ENCODE measurements at places on chromosomes 11 and 22.

DNA sequence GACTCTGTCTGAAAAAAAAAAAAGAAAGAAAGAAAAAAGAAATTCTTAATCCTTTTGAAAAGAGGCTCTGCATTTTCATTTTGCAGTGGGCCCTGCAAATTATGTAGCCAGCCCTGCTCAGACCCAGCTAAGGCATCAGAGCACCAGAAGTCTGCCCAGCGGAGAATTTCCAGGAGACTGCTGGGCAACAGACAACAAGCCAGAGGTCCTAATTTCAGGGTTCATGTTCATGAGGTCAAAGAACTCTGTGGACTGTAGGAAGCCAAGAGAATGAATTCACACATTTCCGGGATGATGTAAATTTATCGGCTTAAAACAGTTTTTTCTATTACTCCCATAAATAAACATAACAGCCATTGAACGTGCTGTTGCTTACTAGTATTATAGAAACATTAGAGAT lies 14.8 kb upstream of the RTCB start:
- DNase-seq: no peak

DNA sequence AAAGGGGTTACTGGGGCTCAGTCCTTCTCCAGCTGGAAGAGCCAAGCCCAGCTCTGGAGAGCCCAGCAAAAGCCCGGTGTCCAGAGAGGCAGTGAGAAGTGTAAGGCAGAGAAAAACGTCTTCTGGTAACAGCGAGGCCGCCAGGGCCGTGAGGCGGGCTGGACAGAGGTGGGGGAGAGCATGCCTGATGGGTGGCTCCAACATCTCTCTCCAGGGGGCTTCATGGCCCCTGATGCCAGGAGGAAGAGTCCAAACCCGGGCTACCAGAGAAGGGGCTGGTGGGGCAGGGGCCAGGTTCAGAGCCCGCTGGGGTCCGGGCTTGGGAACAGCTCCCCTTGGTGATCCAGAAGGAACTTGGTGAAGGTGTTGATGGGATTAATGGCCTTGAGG lies 21.7 kb downstream of the ARHGAP1 start:
- no peak for DNase-seq

DNA sequence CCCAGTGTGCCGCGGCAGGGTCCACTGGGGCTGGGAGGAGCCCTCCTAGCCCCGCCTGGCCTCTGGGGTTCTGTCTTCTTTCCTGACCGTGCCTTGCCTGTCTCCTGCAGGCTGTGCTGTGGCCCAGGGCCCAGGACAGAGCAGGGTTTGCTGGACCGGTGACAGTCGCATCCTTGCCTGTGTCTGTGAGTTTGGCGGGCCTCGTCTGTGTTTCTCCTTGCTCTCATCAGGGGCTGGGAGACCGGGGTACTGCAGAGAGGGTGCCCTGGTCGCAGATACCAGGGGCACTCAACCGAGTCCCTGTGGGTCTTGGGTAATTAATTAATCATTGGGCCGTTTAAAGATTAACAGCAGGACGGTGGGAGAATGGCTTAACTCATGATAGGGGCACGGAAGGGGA lies 29.9 kb downstream of the RPL3 start:
- no peak for DNase-seq

DNA sequence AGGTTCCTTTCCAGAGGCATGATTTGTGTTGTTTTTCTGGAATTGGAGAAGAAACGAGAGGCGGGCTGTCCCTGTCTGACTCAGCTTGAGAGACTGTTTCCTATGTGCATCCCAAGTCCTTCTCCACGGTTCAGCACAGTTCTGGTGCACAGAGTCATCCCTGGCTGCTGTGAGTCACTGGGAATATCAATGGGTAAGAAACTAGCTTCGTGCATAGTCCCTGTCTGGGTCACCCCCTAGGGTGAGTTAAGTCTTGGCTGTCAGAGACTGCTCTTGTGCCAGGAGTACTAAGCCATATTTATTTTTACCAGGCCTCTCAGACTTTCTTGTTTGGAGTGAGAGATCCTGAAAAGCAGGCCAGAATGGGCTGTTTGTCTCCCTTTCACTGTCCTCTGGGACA lies 2.4 kb upstream of the LRP4 start:
- DNase-seq: no peak

DNA sequence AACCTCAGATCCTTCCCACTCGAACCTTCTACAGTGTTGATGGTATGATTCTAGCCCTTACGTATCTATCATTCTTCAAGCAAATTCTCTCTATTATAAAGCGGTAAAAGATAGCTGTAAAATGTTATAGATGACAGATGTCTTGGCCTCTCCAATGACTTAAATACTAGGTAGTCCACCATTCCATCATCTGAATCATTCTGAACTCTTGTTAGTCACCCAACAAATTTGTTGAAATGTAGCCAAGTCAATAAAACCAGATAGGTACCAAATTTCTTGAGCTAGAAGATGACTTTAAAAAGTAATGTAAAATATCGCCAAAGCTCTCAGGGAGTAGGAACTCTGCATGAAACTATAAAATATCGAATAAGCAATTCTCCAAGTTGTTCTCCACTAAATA lies 32.6 kb upstream of the PICALM start:
- DNase-seq: no peak

- DNase-seq: no peak
These were observed 2.6 kb downstream of the C11orf91 start for GRCh38 chr11:33697997-33698396.

GRCh38 chr11:69910519-69911309 lies 91.5 kb upstream of the FGF3 start:
- DNase-seq: no peak

DNA sequence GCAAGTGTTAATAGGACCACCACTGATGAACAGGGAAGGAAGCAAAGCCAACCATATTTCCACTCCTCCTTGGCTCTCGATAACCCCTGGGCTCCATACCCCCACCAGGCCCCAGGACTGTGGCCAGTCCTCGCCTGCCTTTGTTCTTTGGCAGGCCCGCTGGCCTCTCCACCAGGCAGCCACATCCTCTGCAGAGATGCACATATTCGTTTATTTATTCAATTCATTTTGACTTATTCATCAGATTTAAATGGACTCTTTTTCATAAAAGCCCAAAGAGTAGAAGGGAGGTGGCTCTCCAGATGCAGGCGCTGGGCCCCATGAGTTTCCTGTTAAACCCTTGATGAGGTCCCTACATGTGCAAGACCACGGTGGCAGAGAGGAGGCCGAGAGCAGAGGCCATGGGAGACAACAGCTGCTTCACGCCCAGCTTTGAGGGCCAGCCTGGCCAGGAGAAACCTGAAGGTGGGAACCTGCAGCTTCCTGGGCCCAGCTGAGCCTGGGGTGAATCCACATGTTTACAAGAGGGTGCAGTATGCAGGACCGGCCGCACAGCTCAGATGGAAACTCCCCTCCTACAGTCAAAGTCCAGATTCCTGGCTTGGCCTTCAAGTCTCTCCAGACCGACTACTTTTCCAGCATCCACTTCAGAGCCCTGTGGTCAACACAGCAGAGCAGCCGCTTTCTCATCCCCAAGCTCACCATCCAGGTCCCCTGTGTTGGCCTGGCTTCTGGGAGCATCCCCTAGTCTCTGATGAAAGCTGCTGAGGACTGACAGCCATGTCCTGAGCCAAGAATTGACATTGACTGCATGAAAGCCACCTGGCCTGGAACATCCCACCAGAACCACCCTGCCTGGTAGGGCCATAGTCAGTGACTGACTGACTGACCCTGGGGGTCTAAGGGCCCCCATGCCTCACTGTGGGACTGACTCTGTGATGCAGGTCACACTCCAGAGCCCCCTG lies 39.7 kb upstream of the CCND1 start:
- DNase-seq: no peak

- DNase-seq: no peak
These were observed 3.1 kb upstream of the CAVIN3 start for GRCh38 chr11:6323291-6323905.

GRCh38 chr11:112004389-112004788 lies 20.8 kb upstream of the DLAT start:
- no peak for DNase-seq

DNA sequence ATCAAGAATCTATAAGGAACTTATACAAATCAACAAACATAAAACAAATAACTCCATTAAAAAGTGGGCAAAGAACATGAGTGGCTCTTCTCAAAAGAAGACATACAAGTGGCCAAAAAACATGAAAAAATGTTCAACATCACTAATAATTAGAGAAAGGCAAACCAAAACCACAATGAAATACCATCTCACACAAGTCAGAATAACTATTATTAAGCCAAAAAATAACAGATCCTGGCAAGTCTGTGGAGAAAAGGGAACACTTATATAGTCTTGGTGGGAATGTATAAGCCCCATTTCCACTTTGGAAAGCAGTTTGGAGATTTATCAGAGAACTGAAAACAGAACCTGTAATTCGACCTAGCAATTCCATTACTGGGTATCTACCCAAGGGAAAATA lies 921.0 kb downstream of the KCNA4 start:
- no peak for DNase-seq

- DNase-seq: no peak
These were observed 334.0 kb downstream of the KCNA4 start for GRCh38 chr11:29682856-29683255.

GRCh38 chr11:2297623-2298030 lies 4.1 kb downstream of the C11orf21 start:
- no peak for DNase-seq

DNA sequence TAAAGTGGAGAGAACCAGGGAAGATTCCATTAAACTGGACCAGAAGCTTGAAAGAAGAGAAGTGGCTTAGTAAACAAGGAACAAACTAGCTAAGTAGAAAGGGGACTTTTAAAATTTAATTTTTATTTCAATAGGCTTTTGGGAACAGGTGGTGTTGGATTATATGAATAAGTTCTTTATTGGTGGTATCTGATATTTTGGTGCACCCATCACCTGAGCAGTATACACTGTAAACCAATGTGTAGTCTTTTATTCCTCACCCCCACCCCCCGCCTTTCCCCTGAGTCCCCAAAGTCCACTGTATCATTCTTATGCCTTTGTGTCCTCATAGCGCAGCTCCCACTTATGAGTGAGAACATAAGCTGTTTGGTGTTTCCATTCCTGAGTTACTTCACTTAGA lies 7.4 kb downstream of the ACAT1 start:
- DNase-seq: no peak

- DNase-seq: no peak
These were observed 35.5 kb upstream of the CWF19L2 start for GRCh38 chr11:107493117-107493516.

GRCh38 chr11:112615891-112616290 lies 345.3 kb upstream of the NCAM1 start:
- DNase-seq: no peak

- DNase-seq: no peak
These were observed 13.1 kb downstream of the HINFP start for GRCh38 chr11:119134389-119134978.

DNA sequence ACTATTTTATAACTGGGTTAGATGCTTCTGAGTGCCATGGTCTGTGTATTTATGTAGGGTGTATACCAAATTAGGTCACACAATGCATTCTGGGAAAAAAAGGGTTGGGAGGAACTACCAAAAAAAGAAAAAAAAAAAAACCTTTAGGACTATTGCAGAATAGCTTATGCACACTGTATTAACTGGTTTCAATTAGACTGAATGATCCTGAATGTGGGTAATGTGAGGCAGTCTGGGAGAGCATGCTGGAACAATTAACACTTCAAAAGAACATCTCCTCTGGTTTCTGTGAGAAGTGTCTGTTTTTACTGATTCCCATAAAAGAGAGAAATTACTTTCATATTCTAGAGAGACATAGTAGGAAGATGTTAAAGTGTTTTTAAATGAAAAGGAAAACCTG lies 521.3 kb downstream of the DLG2 start:
- no peak for DNase-seq

GRCh38 chr22:38106814-38107578 lies 3.5 kb downstream of the BAIAP2L2 start:
- no peak for DNase-seq

DNA sequence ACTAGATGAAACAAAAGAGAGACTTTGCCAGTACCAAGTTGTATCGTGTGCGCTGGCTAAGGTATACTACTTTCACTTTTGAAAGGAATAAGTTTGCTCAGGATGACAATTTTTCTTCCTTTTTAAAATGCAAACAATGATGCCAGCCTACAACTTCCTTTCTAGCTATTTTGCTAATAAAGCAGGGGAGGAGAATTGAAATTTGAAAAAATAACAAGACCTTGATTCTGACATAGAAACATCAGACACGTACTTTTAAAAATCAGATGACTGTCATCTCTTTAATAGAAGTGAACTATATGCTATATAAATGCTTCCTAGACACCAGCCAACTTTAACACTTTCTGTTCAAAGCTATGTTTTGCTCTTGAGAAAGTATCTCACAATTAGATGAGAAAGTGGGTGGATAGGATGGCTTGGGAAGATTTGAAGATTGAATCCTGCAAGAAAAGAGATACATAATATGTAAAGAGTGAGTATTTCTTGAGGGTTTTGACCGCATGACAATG lies 41.7 kb upstream of the BLID start:
- DNase-seq: no peak

DNA sequence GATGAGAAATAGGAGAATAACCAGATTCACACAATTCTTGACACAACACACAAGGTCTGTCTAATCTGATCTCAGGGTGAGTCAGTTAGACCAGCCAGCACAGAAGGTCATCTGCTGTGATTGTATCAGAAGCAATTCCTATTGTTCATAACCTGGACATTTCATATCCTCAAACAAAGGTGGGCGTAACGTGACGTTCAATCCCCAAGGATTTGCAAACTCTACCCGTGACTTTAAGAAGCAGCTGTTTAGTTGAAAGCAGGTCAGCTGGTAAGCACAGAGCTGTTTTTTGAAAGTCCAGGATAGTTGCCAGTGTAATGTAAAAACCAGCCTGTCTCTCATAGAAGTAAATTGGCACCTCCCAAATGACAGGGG lies 385.1 kb downstream of the DCDC1 start:
- no peak for DNase-seq

GRCh38 chr11:14905104-14906033 lies 13.3 kb upstream of the CYP2R1 start:
- DNase-seq: peak; percentile 32

DNA sequence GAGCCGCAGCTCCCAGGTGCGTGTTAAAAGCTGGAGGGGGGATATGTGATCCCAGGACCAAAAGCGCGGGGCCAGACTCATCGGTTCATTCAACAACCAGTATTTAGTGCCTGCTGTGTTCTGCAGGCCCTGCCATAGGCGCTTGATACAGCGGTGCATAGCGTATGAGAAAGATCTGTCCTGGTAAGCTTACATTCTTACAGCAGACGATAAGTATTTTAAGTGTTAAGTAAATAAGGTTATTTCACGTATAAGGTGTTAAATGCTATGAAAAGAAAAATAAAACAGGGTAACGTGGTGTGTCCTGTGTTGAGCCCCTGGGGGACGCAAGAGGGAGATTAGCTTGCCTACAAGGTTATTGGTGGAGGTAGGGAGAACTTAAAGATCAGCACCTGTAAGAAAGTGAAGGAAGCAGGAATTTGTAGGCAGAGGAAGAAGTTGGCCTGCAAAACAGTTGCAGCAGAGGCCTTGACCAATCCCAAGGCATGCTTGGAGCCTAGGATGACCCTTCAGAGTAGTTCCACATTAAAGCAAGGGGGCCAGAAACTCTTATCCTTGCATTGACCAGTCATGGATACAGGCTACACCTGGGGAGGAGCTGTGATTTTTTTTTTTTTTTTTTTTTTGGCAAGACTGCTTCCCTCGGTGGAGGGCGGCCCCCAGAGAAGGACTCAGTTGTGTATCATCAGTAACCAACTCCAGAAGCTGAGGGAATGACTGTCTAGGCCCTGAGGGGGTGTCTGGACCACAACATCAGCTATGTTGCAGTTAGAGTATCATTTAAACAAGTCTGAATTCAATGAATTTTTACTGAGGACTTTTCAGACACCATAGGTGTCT lies 487 bp upstream of the LIPT2 start:
- no peak for DNase-seq
